DMS153 (cell line): ENCODE measurements at places on chromosomes 6 and 20.

GRCh38 chr6:112004201-112005012 lies 49.5 kb upstream of the CCN6 start:
- no peak for DNase-seq

DNA sequence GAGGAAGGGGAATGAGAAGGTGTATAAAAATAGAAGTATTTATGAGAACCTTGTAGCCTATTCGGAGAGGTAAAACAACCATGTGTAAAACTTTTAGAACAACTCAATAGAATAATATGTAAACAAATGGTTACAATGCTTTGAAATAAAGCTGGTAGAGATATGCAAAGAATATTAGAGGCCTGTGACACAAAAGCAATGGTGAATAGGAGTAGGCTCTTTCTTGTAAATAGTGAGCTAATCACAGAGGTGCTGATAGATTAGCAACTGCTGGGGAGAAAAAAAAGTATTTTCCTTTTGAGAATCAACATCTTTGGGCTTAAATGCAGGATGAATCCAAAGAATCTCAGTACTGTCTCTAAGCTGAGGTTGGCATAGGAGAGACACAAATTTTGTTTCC lies 7.0 kb downstream of the TMEM200A start:
- DNase-seq, result no peak

- DNase-seq, result no peak
Measured at GRCh38 chr6:3754776-3755175, 3.3 kb upstream of the PXDC1 start.

DNA sequence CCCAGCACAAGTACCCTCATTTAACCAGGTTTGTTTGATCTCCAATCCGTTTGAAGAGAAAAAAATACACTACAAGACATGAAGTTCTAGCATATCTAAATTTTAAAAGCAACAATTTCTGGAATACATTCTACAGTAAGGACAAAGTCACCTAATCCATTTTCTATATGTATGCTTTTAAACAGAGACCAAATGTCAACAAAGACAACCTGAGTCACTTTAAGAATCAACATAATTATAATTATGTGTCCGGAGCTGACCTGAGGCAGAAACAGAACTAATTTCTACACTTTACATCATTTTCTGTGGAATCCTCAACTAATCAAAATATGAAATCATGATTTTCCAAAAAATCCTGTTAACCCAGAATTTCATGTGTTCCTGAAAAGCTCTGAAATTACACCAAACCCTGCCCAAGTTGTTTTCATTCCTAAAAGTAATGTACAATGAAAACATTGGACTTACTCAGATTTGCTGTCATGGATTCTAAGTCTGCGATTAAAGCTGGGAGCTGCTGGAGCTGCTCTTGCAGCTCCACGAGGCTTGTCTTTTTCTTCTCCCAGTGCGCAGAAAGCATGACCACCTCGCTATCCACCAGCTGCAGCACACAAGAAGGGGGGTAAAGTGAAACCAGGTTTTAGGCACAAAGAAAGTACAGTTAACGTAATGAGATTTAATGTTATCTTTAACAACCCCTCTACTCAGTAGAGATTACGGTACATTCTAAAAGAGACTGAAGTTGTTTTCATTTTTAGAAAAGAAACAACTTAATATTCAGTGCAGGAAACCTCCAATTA lies 35.8 kb downstream of the DTNBP1 start:
- no peak for DNase-seq

DNA sequence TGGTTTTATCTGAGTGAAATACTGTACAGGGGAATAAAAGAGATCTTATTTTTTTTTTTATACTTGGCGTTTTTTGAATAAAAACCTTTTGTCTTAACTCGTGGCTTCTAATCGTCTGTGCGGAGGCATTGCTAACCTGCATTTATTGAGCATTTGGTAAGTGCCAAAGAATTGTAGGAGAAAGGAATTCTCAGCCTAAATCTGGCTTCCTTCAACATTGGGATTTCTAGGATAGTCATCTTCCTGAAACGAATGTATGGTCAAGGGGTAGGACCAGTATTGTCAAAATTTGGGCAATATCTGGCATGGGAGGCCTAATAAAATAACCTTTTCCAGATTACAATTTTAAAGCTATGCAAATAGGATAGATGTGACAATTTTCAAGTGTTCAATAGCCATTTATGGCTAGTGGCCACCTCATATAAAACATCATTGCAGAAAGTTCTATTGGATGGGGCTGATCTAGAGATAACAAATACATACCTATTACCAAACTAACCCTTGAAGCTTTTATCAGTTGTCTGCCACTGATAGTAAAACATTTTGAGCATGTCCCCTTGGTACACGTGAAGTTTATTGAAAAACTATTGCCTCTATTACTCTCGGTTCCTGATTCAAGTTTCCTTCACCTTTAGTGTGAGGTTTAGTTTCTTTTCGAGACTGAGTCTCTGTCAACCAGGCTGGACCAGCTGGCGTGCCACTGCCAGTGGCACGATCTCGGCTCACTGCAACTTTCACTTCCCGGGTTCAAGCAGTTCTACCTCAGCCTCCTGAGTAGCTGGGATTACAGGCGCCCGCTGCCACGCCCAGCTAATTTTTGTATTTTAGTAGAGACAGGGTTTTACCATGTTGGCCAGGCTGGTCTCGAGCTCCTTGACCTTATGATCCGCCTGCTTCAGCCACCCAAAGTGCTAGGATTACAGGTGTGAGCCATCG lies 5.6 kb downstream of the PIM1 start:
- no peak for DNase-seq

GRCh38 chr6:157227202-157228166 lies 95.8 kb downstream of the TMEM242 start:
- no peak for DNase-seq
